ENCODE measurements at places on chromosomes 12 and 14. TPM values are rescaled to one million over a fixed set of nuclear protein-coding genes. Genes with fewer than 3 reads are reported as not detected.

The EFCAB11 gene
- polyA plus RNA-seq = 6.4 TPM

The STYX gene
- polyA plus RNA-seq = 6.9 TPM

The LYZ gene
- 166 TPM for polyA plus RNA-seq

The ENDOU gene
- 0.13 TPM for polyA plus RNA-seq

The GPR135 gene
- polyA plus RNA-seq = 0.27 TPM

The VSIG10 gene
- polyA plus RNA-seq = 7.0 TPM

The CRIP1 gene
- 349 TPM for polyA plus RNA-seq

The PSMC6 gene
- polyA plus RNA-seq = 98.9 TPM

The TMEM132D gene
- polyA plus RNA-seq = 0.03 TPM

The RPL10L gene
- polyA plus RNA-seq = not detected

The OR11H7 gene
- not detected for polyA plus RNA-seq

The DBX2 gene
- polyA plus RNA-seq = not detected

The HAL gene
- polyA plus RNA-seq = 1.9 TPM

The NOS1 gene
- polyA plus RNA-seq = 0.03 TPM

The LMO3 gene
- polyA plus RNA-seq = 0.07 TPM

The MYF5 gene
- not detected for polyA plus RNA-seq

The LALBA gene
- polyA plus RNA-seq = not detected

The MANSC4 gene
- polyA plus RNA-seq = 0.24 TPM

The BDKRB1 gene
- 0.22 TPM for polyA plus RNA-seq

The KRT75 gene
- not detected for polyA plus RNA-seq

The PRR4 gene
- polyA plus RNA-seq = 3.6 TPM

The TMEM30B gene
- polyA plus RNA-seq = 0.38 TPM

The PAX9 gene
- 0.02 TPM for polyA plus RNA-seq

Data from spleen (tissue), 13 donors.